ENCODE measurements at places on chromosomes 2 and 18. TPM values are rescaled to one million over a fixed set of nuclear protein-coding genes. Genes with fewer than 3 reads are reported as not detected.

- peak; percentile 68 for DNase-seq
Measured at GRCh38 chr2:50529600-50530218, 502.2 kb downstream of the NRXN1 start.

GRCh38 chr2:173865971-173866873 lies 99.0 kb downstream of the SP3 start:
- DNase-seq = no peak

GRCh38 chr18:12342661-12343060 lies 34.4 kb downstream of the AFG3L2 start:
- DNase-seq = no peak

GRCh38 chr2:215410932-215411285 lies 25.0 kb downstream of the FN1 start:
- DNase-seq = peak; percentile 92

DNA sequence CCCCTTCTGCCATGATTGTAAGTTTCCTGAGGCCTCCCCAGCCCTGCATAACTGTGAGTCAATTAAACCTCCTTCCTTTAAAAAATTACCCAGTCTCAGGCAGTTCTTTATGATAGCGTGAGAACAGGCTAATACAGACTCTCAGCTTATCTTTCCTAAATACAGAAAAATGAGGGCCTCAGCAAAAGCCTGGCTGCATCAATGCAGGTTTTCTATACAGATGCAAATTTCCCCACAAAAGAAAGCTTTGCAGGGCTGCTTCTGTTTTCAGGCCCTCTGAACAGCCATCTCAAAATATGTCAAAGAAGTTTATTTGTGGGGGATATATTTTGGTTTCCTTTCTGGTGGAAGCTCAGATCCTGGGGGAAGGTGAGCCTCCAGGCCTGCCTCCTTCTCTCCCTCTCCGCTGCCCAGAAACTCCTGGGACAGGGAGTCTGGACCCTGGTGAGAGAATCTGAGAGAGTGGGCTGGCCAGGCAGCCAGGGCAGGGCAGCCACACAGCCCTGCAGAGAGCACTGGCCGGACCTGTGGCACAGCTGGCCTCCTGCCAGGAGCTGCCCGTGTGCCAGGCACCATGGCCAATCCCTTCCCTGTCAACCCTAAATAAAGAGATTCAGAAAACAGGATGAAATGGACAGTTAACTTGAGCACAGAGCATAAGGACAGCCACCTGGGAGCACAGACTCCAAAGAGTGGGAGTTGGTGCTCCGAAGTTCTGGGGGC lies 21.6 kb upstream of the AGXT start:
- no peak for DNase-seq

DNA sequence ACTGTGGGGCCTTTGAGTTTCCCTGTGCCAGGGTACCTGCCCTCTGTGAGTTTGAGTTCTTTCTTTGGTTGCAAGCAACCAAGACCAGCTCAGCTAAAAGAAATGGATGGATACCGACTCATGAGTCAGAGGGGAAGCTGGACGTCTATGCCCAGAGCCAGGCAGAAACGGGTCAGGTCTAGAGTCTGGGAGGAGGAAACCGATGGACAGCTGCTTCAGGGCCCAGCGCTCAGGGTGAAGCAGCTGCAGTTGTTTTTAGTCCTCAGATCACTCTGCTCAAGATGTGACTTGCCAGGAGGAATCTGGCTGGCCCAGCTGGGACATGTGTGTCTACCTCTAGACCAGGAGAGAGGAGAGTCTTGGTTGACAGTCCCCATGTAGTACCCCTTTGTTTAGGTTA lies 10.1 kb upstream of the TYMS start:
- no peak for DNase-seq

Gene LRRC30
- not detected for total RNA-seq

GRCh38 chr2:169095621-169096105 lies 26.3 kb downstream of the DHRS9 start:
- peak; percentile 99 for DNase-seq

DNA sequence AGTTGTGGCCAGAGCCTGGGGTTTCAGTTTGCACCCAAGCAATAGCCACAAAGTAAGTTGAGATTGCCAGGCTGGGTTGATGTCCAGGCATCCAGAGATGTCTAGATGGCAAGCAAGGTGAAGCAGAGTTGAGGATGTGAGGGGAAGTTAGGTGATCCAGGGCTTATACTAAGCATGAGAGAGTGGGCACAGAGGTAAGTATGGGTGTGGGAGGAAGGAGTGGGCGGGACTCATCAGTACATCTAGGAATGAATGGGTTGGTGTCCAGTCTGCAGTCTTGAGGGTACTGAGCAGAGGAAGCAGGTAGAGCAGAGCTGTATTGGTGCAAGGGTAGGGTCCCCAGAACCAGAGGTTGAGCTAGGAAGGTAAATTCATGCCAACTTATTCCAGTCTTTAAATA lies 1.5 kb downstream of the SEMA4F start:
- no peak for DNase-seq

DNA sequence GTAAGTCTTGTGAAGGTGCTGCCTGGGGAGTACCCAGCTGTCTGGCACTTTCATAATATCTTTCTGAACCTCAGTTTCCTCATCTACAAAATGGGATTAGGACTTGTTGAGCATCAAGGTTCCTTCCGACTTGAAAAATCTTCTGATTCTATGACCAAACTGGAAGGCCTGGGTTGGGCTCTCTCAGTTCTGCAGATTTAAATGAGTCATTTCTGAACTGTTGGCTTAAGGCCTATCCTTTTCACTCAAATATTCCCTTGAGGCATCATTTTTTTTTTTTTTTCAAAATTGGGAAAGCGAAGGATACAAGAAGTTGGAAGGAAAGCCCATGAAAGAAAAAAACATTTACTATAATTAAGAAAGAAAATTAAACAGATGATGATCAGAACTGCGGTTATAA lies 40.8 kb upstream of the CYP1B1 start:
- DNase-seq = peak; percentile 90

- no peak for DNase-seq
Measured at GRCh38 chr2:131041402-131042147, 51.7 kb downstream of the FAM168B start.

GRCh38 chr2:167986223-167986622 lies 261.2 kb downstream of the STK39 start:
- no peak for DNase-seq

DNA sequence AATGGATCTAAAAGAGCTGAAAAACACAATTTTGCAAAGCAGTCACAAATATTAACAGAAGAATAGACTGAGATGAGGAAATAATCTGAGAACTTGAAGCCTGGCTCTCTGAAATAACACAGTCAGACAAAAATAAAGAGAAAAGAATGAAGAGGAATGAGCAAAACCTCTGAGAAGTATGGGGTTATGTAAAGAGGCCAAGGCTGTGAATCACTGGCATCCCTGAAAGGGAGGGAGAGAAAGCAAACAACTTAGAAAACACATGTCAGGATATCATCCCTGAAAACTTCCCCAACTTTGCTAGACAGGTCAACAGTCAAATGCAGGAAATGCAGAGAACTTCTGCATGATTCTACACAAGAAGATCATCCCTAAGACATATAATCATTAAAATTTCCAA lies 73.5 kb upstream of the LHCGR start:
- no peak for DNase-seq

Gene NPAS2
- 16.4 TPM for total RNA-seq

Gene ACMSD
- not detected for total RNA-seq

GRCh38 chr2:36338827-36339145 lies 16.8 kb upstream of the CRIM1 start:
- DNase-seq = no peak

Gene STK25
- total RNA-seq = 117 TPM

- DNase-seq = no peak
Measured at GRCh38 chr2:58709687-58710354, 468.7 kb upstream of the FANCL start.

Gene BAZ2B
- 51.8 TPM for total RNA-seq

GRCh38 chr2:167293172-167293781 lies 405.0 kb downstream of the XIRP2 start:
- DNase-seq = peak; percentile 15

GRCh38 chr2:38026846-38027245 lies 49.1 kb downstream of the CYP1B1 start:
- DNase-seq = peak; percentile 25

Gene SLC11A1
- 0.09 TPM for total RNA-seq

GRCh38 chr2:234410526-234410925 lies 86.4 kb downstream of the ARL4C start:
- DNase-seq = no peak

- DNase-seq = no peak
Measured at GRCh38 chr2:128549094-128549493, 230.4 kb upstream of the HS6ST1 start.

GRCh38 chr2:222424729-222425671 lies 657 bp downstream of the SGPP2 start:
- peak; percentile 21 for DNase-seq

- peak; percentile 18 for DNase-seq
Measured at GRCh38 chr2:135257383-135258090, 205.4 kb downstream of the RAB3GAP1 start.

Gene ASB18
- total RNA-seq = not detected

DNA sequence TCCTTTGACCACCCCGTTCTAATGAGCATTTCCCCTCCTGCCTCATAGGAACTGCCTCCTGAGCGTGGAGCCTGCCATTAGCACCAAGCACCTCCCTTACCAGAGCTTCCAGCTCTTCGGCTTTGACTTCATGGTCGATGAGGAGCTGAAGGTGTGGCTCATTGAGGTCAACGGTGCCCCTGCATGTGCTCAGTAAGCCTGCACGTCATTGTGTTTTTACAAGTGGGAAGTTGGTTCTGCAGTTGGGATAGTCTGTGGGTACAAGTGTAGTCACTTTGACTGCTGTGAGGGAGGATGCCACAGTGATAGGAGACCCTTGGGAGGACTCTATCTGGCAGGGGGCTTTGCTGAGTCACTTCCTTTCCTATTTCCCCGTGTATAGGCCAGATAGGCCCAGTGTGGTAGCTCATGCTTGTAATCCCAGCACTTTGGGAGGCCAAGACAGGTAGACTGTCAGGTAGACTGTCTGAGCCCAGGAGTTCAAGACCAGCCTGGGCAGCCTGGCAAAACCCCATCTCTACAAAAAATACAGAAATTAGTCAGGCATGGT lies 22.0 kb upstream of the POLR1B start:
- no peak for DNase-seq

GRCh38 chr18:59612381-59612780 lies 84.8 kb downstream of the CCBE1 start:
- DNase-seq = no peak

GRCh38 chr2:164190700-164191099 lies 430.6 kb downstream of the GRB14 start:
- DNase-seq = no peak

Gene GPR45
- not detected for total RNA-seq

- no peak for DNase-seq
Measured at GRCh38 chr18:78727057-78727739, 252.4 kb upstream of the SALL3 start.

DNA sequence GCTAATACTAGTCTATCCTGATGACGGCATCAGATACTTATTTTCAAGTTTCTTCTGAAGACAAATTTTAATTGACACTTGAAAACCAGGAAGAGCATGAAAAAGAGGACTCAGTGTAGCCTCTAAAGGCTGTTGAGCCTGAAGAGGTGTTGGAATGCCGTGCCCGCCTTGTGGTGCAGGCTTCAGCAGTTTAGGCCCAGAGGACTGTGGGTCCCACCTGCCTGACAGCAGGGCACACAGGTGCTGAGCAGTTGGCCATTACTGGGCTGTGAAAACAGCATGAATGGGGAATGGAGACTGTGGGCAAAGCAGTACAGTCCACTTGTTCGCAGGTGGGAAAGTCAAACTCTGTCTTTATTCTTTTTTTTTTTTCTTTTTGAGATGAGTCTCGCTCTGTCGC lies 49.8 kb upstream of the THOC1 start:
- no peak for DNase-seq

DNA sequence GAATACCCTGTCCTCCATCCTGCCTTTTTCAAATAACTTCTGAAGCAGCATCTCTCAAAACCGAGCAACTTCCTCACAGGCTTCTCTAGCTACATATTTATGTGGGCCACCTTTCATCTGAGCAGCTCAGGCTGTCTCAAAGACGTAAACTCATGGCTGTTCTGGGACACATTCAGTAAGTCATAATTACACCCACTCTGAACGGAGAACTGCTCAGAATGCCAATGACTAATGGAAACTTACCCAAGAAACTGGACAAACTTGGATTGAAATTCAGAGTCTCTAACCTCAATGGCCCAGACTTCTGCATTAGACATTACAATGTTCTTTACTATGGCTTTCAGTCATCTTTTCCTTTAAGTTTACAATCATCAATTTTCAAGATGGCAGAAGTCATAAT lies 145.2 kb downstream of the RAD51AP2 start:
- DNase-seq = no peak

Gene MPV17
- total RNA-seq = 104 TPM

Gene ICOS
- not detected for total RNA-seq
